ENCODE measurements at places on chromosomes 1 and 21.

GRCh38 chr1:108154314-108154713 is 45.8 kb downstream of the SLC25A24 start:
- no peak for DNase-seq

DNA sequence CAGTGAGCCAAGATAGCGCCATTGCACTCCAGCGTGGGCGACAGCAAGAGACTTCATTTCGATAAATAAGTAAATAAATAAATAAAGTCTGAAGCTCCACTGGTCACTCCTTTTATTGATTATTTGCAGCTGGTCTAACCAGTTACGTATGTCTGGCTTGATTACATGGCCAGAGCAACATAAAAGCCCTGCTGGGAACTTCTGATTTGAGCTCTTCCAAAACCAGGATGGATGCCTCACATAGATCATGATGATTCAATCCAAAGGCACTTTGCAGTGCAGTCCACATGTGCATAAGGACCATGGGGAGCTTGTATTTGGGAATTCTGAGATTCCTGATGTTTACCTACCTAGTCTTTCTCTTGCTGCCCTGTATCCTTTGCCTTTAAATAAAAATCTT is 24.0 kb downstream of the NSUN4 start:
- no peak for DNase-seq

GRCh38 chr1:182520736-182521135 is 68.3 kb downstream of the RNASEL start:
- DNase-seq = no peak

GRCh38 chr1:178093951-178094738 is at the start of gene RASAL2:
Gene RASAL2, plus strand, starts transcription at chr1:178094104. Its CDS starts 389 bp downstream, at chr1:178094493.
- peak; percentile 82 for DNase-seq

GRCh38 chr1:79323239-79324025 is 316.9 kb upstream of the ADGRL4 start:
- no peak for DNase-seq

GRCh38 chr1:87202922-87203655 is 125.6 kb upstream of the LMO4 start:
- no peak for DNase-seq

DNA sequence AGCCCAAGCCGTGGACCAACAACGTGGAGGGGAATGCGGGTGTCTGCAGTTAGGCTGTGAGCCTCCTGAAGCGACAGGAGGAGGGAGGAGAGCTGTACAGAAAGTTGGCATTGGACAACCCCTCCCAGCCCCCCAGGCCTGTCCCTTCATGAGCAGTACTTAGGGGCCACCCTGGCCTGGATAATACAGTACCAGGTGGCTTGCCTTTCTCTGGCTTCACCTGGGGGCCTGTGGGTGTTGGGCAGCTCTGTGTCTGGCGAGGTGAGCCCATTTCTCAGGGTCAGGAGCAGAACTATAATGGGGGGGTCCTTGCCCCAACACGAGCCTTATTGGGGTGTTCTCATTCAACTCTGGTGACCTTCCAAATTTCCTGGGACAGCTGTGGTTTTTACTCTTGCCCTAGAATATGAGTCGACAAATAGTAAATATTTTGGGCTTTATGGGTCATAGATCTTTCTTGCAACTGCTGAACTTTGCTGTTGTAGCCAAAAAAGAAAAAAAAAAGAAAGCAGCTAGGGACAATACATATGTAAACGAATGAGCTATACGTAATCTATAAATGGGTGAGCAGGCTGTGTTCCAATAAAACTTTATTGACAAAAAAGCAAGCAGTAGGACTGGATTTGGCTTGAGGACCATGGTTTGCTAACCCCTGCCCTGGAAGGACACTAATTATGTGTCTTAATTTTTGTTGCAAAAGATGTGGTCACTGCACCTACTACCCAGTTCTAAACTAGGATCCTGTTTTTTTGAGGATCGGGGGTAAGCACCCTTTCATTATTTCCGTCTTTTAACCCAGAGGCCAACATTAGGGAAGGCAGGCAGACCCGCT is 11.4 kb downstream of the COQ8A start:
- no peak for DNase-seq

DNA sequence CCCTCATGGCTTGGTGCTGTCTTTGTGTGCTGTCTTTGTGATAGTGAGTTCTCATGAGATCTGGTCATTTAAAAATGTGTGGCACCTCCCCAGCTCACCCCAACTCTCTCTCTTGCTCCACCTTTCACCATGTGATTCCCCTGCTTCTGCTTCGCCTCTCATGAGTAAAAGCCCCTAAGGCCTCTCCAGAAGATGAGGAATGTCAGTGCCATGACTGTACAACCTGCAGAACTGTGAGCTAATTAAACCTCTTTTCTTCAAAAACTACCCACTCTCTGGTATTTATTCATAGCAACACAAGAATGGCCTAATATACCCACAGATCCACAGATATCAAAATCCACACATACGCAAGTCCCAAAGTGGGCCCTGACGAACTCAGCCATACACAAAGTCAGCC is 88.9 kb upstream of the PPP2R5A start:
- no peak for DNase-seq

DNA sequence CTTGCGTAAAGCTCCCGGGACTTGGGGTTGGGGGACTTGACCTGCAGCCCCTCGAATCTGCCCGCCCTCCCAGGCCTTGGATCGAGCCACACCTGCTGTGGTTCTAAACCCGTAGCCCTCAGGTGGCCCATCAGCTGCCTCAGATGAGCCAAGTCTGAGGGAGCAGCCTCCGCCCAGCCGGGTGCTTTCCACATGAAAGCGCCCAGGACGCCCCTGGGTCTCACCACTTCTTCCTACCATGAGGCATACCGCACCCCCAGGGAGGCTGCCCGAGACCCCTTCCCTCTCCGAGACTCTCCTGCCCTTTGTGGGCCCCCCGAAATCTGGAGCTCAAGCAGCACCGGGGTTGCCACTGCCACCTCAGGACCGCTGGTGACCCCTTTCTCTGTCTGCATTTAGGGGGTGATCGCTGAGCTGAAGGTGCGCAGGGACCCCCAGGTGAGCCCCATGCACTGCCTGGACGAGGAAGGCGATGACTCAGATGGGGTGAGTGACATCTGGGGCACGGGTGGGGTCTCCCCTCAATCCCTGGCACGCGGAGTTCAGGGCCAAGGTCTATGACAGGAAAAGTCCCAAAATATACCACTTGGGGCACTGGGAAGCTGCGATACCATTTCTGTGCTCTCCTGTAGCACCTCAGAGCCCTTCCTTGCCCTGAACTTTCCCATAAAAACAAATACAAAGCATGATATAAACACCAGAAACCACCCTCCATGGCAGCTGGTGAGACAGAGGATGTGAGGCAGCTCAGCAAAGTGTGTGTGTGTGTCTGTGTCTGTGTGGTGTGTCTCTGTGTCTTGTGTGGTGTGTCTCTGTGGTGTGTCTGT is 68.5 kb downstream of the SLC19A1 start:
- no peak for DNase-seq

DNA sequence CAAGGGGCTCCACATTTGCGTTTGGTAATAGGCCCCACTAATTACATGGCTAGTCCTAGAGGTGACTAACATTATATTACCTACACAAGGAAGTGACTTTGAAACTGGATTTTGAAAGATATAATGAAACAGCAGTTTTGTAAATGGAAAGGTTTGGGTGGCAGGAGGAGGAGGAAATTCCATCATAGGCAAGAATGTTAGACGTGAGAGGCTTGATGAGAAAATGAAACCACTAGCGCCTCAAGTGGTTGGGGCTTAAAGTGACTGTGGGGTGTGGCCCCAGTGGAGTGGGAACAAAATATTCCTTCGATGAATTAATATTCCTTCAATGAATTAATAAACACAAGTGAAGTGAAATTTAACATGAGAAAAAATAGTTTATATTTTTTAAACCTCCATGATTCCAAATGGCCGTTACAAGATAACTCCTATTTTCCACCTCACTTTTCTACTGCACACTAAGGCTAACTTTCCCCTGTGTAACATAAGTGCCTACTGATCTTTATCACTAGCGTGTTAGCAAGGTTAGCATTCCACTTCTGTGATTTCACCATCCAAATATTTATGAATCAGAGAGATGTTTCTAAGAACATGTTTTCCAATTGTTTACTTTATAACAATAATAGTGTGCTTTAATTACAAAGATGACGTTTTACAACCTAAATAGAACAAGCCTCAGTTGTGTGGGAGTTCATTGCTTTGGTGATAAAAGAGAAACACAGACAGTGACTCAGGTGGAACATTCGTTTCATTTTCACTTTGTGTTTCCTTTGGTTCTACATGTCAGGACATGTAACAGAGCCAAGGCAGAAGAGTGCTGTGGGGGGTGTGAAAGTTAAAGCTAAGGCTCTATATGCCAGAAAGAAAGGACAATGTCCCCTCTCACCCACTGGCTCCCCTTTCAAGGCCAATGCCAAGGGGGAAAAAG is 12.5 kb upstream of the ATF3 start:
- no peak for DNase-seq

GRCh38 chr1:113818578-113818977 is 6.3 kb upstream of the RSBN1 start:
- DNase-seq = no peak

DNA sequence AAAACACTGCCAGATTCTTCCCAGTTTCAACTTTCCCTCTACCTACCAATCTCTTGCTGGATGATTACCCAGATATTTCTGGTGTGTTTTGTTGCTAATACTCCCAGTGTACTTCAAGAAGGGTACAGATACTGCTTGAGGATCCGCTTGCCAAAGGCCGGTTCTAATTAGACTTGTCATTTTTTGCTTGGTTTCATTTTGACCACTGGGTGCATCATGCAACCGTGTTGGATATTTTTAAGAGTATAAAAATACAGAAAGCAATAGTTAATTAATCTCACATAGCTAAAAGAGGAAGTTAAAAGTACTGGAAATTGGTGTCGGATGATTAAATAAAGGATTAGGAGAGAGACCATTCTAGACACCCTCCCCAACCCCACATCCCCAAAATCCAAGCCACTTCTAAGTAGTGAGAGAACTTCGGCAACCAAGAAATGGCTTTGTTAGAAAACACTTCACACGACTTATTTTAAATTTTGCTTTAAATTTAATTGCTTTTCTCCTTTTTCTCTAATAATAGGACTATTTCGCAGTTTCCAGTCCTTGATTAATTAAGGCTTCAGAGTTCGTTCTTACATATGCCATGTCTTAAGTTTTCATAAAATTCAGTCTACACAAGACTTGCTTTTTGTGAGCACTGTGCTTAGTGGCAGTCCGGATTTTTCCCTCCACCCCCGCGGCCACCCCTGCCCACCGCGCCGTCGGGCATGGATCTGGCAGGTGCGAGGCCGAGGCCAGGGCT is 2.5 kb upstream of the CDKN2C start:
- peak; percentile 54 for DNase-seq

GRCh38 chr1:202688401-202688800 is 21.9 kb downstream of the SYT2 start:
- no peak for DNase-seq

- DNase-seq = no peak
These were observed 26.6 kb downstream of the KRTAP24-1 start for GRCh38 chr21:30256100-30256499.

GRCh38 chr1:52574594-52574993 is 21.7 kb upstream of the TUT4 start:
- DNase-seq = no peak

- DNase-seq = no peak
These were observed 27.7 kb downstream of the PKP1 start for GRCh38 chr1:201310986-201311355.

GRCh38 chr21:42233067-42233961 is 14.4 kb downstream of the ABCG1 start:
- no peak for DNase-seq

DNA sequence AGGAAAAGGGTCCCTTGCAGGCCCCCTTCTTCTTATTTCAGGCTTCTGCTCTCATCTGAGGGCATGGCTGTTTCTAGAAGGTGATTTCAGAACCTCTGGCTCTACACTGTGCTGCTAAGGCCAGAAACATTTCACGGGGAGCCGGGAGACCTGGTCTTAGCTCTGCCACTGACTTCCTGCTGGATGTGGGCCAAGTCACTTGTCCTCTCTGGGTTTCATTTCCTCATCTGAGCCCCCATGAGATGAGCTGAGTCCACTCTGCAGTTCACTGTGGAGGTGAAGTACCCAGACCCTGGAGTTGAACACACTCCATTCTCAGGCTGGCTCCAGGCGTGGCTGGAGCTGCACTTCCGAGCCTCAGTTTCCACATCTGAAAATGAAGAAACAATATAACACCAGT is 2.1 kb downstream of the PADI1 start:
- no peak for DNase-seq

- no peak for DNase-seq
These were observed 13.3 kb downstream of the GPR157 start for GRCh38 chr1:9115351-9116205.
